ENCODE measurements at places on chromosomes 12 and 14. TPM values are rescaled to one million over a fixed set of nuclear protein-coding genes. Genes with fewer than 3 reads are reported as not detected.

The SLC6A13 gene
- polyA plus RNA-seq = 201 TPM

The NRXN3 gene
- polyA plus RNA-seq = 61.8 TPM

The KCNA5 gene
- polyA plus RNA-seq = 5.8 TPM

The TMEM179 gene
- 57.5 TPM for polyA plus RNA-seq

The STAT2 gene
- polyA plus RNA-seq = 120 TPM

The NUAK1 gene
- polyA plus RNA-seq = 33.4 TPM

The KRT73 gene
- polyA plus RNA-seq = 0.33 TPM

The KRT8 gene
- polyA plus RNA-seq = 10.1 TPM

The ADAMTS20 gene
- polyA plus RNA-seq = 0.45 TPM

The CLEC4C gene
- not detected for polyA plus RNA-seq

The RARG gene
- 20.1 TPM for polyA plus RNA-seq

The PTPRO gene
- polyA plus RNA-seq = 71.8 TPM

The TAS2R30 gene
- 0.19 TPM for polyA plus RNA-seq

The INHBE gene
- 0.23 TPM for polyA plus RNA-seq

The DNAJC22 gene
- polyA plus RNA-seq = 2.4 TPM

The HOXC9 gene
- 1.6 TPM for polyA plus RNA-seq

The TAS2R7 gene
- polyA plus RNA-seq = not detected

The ASB2 gene
- polyA plus RNA-seq = 1.6 TPM

The PKP2 gene
- 18.7 TPM for polyA plus RNA-seq

The PLEKHG7 gene
- polyA plus RNA-seq = not detected

The GZMH gene
- polyA plus RNA-seq = not detected

The KRT6C gene
- polyA plus RNA-seq = not detected

The FAIM2 gene
- 203 TPM for polyA plus RNA-seq

The PMEL gene
- polyA plus RNA-seq = 0.70 TPM

The SRRM4 gene
- 21.2 TPM for polyA plus RNA-seq

The PRIMA1 gene
- polyA plus RNA-seq = 18.4 TPM

The ARHGAP9 gene
- 5.0 TPM for polyA plus RNA-seq

The IL22 gene
- not detected for polyA plus RNA-seq

The PTPRQ gene
- polyA plus RNA-seq = 0.99 TPM

The NID2 gene
- polyA plus RNA-seq = 36.9 TPM
